ENCODE measurements at places on chromosomes 6 and 20.

GRCh38 chr6:122719176-122719575 lies 60.3 kb upstream of the FABP7 start:
- DNase-seq: no peak

DNA sequence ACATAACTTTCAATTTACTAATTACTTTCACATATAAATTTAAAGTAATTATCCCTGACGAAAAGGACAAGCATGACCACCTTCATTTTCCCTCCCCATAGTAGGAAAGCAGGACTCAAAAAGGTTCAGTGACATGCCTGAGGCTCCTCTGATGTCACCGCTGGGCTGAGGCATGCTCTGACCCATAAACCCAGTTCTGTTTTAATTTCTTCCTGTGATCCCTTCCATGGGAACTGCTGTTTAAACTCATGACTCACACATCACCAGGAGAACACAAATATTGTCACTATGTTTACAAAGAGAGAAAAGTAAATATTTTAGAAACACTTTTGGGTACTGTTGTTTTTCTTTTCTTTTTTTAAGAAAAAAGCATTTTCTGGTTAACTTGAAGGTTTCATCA lies 38.0 kb upstream of the NR2E1 start:
- DNase-seq: no peak

DNA sequence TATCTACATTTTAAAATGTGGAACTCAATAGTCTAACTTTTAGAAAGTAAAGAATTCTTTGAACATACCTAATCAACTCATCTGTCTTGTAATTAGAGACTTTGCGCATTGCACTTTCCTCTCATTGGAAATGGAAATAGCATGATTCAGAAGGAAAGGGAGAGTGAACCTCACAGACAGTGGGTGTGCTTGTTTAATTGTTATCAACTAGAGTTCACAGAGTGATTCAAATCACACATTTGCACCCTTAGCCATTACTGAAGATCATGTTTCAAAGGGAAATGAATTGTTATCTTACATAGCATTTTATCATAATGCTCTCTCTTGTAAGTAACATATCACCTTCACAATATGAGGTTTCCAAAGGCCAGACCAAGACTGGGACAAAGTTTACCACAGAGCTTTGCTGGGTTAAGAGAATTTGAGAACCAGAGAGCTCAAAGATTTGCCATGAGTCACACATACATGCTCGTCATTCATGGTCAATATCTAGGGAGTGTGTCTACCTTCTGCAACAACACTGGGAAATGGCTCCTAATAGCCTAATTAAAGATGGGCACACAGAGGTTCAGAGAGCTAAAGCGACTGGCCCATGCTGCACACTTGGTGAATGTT lies 21.5 kb downstream of the GSTA3 start:
- DNase-seq: no peak

DNA sequence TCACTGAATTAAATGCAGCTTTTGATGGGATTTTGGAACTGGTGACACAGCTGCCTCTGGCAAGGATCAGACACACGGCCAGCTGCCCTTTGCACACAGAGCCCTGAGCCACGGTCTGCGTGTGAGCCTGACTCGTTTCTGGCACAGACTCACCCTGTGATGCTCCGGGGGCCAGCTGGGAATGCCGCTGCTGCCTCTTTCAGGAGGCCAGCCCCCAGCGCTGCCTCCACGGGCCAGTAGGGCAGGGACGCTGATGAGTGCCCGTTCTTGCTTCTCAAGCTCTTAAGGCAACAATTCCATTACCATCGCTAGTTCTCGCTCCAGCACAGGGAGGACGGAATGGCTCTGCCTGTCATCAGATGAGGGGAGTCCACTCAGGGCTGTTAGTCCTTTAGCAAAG lies 61.6 kb downstream of the IRF4 start:
- no peak for DNase-seq

DNA sequence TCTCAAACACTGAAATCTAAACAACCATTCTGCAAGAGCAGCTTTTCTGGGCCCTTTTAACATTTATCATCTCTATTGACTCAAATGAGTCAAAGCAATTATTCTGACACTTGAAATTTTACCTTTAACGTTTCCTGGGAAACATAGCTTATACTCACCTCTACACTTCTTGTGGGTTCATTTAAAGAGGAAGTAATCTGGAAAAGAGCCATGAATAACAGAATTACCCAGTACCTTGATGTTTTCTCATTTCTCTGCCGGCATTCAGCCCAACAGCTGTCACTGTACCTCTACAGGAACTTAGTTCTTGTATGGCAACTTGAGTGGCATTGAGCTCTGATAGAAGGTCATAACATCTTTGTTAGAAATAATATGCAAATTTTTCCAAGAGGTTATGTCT lies 272.2 kb downstream of the KCNQ5 start:
- no peak for DNase-seq

Measured in NCI-H187 (cell line).